ENCODE measurements at places on chromosomes 4 and X.

- DNase-seq: no peak
Measured at GRCh38 chr4:186904101-186904500, 180.4 kb upstream of the FAT1 start.

DNA sequence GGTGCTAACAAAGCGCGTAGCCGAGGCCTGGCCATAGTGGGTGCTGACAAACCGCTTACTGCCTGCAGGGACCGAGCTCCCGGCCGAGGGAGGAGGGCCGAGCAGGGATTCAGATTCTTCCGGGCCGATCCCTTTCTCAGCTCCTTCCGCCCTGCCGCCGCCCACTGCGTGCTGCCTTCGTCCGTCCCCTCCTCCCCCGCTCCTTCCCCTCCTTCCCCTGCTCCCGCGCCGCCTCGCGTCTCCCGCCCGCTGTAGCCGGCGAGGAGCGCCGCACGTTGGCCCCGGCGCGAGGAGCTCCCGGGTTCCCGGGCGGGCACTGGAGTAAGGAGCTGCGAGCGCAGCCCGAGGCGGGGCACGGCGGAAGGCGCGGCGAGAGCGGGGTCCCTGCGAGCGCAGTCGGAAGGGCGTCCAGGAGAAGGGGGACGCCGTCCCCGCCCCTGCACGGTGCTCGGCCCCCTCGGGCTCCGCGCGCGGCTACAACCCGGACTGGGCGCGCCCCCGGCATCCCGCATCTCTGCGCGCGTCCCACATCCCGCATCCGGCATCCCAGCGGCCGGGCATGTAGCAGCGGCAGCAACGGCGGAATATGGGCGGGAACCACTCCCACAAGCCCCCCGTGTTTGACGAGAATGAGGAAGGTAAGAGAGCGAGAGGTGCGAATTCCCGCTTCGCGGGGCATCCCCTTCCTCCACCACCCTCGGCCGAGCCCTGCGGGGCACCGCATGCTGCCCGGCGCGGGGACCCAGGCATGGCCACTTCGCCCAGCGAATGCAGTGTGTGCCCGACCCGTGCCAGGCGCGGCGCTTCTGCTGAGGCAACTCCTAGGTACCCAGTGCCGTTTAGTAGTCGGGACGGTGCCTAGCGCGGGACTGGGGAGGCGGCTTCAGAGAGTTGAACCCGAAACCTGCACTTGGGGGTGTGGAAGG lies at the start of gene STK32B:
STK32B (plus strand) TSS at position 203 of the 926 bp plus-strand sequence.
- DNase-seq: no peak

DNA sequence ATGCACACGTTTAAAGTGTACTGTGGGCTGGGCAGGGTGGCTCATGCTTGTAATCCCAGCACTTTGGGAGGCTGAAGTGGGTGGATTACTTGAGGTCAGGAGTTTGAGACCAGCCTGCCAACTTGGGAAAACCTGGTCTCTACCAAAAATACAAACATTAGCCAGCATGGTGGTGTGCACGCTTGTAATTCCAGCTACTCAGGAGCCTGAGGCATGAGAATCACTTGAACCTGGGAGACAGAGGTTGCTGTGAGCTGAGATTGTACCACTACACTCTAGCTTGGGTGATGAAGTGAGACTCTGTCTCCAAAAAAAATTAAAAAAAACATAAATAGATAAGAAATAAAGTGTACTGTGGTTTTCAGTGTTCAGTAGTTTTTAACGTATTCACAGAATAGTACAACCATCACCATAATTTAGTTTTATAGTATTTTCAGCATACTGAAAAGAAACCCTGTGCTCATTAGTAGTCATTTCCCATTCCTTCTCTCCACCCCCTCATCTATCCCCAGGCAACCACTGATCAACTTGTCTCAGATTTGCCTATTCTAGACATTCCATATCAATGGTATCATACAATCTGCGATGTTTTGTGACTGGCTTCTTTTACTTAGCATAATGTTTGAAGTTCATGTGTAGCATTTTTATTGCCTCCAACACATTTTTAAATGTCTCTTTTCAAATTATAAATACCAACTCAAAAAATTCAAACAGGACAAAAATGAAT lies 19.1 kb downstream of the SLAIN2 start:
- DNase-seq: no peak

DNA sequence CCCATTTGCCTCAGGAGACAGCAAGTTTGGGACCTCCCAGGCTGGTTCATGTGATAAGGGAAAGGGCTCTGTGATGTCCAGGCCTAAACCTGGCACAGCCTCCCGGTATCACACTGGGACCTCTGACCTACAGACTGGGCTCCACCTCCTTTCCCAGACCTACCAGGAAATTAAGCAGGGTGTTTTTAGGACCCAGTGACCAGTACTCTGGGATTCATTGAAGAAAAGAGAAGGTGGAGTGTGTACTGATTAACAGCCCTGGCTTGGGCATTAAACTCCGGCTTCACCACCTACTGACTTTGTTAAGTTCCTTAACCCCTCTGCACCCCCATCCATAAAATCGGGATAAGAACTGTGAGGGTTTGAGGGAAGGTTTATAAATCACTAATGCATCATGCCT lies 28.6 kb downstream of the ASB9 start:
- no peak for DNase-seq

DNA sequence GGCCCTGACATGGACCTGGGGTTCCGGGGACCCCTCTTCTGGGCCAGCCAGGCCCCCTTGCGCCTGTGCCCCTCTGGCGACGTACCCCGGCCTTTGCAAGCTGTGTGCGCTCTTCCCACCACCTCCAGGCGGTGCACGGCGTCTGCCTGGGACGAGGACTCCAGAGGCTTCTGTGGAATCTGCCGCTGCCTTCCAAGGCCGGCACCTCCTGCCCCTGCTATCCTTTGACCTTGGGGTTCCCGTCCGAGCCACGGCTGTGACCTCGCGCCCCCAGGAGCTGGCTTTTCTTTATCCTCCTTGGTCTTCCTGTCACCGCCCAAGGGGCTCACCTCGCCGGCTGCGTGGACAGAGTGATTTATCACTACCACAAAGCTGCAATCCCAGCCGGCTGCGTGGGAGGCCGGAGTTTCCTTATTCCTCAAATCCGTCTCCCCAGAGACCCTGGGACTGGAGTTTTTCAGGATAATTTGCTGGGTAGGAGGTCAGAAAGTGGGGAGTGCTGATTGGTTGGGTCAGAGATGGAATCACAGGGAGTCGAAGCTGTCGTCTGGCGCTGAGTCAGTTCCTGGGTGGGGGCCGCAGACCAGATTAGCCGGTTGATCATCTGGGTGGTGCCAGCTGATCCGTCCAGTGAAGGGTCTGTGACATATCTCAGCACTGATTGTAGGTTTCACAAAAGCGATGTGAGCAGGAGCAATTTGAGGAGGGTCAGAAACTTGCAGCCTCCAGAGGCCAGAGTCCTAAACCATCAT lies 19.8 kb upstream of the PLCXD1 start:
- DNase-seq: no peak

GRCh38 chr4:79050541-79050880 lies 111.3 kb upstream of the PAQR3 start:
- no peak for DNase-seq

DNA sequence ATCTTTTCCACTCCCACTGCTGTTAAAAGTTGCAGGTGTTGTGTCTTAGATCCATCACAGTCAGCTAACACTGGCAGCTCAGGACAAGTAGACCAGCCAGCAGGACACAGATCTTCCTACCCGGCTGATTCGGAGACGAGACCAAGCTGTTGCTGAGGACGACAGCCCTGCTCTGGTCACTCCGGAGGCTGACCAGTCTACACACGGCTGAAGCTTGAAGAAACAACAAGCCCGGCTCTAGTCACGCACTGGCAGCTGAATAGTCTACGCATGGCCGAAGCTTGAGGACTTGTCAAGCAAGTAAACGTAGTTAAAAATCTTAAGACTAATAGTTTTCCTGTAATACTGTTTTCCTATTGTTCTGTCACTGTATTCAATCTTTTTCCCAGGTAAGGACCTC lies 1.8 kb downstream of the ACOX3 start:
- DNase-seq: no peak

DNA sequence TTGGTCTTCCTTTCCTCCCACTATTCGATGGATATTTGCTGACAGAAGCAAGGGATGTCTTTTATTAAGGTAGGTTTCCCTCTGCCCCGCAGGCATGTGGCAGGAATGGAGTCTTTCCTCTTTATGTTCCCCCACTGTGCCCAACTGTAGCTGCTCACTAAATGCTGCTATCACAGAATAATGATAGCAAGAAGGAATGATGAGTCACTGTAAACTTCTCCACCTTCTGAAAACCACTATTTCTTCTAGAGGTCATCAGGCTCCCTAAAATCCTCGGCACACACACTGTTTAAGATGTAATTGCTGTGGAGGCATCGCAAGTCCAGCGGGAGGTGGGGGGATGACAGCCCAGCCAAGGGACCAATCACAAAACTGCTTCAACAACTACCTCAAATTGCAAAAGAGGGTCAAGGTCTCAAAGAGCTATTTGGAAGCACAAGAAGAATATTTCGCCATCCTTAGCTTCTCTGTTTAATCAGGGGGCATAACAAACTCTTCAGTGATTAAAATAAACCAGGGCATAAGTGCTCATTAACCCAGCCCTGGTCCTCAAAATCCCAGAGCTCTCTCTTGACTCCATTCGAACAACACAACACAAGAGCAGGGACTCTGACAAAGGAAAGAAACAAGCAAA lies 13.9 kb downstream of the QDPR start:
- DNase-seq: no peak

GRCh38 chrX:120244395-120244734 lies 6.2 kb upstream of the ZBTB33 start:
- no peak for DNase-seq

DNA sequence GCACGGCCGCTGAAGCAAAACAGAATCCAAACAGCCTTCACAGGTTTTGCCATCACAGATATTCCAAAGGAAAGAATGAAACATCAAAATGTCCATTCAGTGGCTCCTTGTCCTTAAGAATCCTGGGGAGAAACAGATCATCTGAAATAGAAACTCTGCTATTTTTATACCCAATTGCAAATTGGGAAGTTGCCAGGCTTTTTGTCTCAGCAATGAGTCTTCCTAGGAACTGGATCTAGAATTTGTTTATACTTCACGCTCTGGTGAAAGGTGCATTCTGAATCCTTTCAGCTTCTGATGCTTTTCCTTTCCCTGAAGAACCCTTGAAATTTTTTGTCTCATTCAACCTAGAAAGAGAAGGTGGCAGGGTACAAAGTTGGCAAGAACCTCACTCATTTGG lies 218.9 kb downstream of the FBXW7 start:
- no peak for DNase-seq

DNA sequence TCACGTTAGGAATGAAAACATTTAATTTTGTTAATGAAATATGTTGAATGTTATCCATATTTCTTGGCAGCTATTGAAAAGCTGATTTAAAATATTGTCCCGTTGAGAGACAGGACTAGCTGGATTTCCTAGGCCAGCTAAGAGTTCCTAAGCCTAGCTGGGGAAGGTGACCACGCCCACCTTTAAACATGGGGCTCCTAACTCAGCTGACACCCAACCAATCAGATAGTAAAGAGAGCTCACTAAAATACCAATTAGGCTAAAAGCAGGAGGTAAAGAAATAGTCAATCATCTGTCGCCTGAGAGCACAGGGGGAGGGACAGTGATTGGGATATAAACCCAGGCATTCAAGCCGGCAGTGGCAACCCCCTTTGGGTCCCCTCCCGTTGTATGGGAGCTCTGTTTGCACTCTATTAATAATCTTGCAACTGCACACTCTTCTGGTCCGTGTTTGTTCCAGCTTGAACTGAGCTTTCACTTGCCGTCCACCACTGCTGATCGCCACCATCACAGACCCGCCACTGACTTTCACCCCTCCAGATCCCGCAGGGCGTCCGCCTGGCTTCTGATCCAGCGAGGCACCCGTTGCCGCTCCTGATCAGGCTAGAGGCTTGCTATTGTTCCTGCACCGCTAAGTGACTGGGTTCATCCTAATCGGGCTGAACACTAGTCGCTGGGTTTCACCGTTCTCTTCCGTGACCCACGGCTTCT lies 308.9 kb downstream of the GLUD2 start:
- DNase-seq: no peak

DNA sequence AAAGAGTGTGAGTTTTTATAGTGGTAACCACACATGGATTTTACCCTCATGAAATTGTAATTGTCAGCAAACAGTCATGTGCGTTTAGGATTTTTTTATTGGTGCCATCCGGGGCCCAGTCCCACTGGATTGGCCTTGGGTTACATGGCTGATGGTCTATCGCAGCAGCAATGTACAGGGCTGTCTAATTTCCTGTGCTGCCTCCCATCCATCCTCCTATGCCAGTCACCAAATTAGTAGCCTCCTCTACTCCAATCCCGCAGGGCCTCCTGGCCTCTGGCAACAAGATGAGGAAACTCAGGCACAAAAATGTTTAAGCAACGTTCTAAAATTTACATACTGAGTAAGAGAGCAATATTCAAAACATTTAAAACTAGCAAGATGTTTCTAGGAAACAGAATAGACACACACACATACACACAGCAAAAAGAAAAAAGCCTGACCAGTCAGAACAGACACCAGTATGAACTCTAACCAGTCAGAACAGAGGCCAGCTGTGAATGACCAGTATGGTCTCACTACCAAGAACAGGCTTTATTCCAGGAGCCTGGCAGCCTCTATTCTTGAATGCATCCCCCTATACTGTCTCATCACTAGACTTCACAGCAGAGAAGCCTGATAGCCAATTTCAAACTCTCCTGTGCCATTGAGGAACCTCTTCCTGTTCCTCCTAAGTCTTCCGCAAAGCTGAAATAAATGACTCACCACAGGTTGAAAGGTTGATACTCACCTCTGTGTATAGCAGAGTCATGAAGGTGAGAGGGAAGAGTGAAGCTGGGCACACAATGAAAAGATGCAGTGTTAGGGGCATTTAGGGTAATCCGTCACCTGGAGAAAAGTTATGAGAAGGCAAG lies 42.6 kb downstream of the CHRNA9 start:
- DNase-seq: no peak

GRCh38 chrX:7378406-7378805 lies 230.5 kb upstream of the PUDP start:
- DNase-seq: no peak

DNA sequence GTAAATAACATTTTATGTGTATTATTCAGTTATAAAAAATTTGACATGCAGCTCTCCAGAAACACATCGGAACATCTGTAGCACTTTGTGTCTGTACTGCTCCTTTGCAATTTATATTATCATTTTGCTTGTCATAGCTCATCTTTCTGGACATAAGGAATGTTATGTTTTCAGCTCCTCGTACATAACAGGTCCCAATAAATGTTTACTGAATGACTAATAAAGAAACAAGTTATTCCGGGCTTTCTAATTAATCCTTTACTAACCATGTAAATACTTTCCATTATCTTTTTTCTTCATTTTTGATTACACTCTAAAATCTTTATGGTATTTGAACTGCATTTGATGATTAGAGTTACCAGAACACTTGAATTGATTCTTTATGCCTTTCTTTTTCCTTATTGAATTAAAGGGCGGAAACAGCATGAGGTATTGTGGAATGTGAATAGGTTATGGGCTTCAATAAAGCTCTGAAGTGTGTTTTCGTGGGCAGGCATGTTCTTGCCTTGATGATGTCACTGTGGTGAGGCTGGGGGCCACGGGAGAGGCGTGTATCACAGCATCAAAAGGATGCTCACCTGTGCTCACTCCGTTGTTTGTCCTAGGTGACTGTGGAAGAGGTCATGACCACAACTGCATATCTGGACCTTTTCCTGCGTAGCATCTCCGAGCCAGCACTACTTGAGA lies 131.6 kb downstream of the GATB start:
- DNase-seq: no peak

GRCh38 chrX:118493653-118494297 lies 1.8 kb upstream of the DOCK11 start:
- no peak for DNase-seq

GRCh38 chrX:154123241-154124219 lies 20.5 kb upstream of the OPN1LW start:
- peak; percentile 15 for DNase-seq

GRCh38 chr4:188262464-188262863 lies 123.2 kb downstream of the TRIML1 start:
- DNase-seq: no peak
